ENCODE measurements at places on chromosomes 1 and 21.

DNA sequence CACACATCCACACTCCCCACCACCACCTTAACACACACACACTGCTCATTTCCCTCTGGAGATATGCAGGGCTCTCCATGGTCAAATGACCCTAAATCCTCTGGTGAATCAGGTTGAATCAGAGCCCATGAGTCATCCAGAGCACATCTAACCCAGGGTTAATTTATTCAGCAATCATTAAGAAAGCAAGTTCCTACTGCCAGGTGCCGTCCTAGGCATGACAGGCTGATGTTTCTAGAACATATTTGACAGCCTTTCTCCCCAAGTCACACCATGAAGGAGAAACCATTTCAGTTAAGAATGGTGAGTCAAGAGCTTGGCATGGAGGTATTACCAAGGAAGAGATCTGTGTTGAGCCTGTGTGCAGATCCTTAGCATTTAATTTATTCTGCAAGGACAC is 194.3 kb upstream of the CAMK1G start:
- DNase-seq = peak; percentile 57

- no peak for DNase-seq
Observed at GRCh38 chr1:149846593-149847466, 52.5 kb upstream of the BOLA1 start.

DNA sequence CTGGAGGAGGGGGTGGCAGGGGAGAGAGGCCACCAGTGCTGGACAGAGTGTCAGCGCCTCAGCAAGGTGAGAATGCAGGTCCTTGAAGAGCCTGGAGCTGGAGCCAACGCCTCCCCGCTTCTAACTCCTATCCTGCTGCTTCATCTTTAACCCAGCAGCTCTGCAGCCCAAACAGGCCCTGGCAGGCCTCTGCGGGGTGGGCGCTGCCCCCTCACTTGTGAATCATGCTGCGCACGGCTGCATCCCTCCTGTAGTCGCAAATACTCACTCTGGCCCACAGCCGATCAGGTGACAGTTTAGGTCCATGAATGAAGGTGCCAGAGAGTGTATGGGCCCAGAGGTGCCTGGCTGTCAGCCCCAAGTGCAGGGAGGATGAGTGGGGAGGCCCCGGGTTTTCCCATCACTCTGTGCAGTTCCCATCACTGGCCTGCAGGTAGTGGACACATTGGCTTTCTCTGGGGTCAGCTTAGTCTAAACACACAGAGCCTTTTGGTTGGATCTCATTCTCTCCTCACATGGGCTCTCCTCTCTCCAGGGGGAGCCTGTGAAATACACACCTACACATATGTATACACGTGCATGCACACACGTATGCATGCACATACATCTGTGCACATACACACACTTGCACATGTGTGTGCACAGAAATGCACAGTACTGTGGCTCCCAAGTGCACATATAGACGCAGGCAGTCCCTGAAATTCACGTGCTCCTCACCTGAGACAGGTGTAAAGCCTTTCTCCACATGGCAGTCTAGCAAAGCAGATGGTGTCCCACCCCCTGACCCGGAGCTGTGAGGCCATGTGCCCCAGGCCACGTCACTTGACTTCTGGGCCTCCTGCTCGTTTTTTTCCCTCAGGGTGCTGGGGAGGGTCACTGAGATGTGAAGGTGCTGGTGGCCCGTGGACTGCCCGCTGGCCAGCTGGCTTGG is 52.0 kb downstream of the TRIM11 start:
- DNase-seq = no peak

- DNase-seq = no peak
Observed at GRCh38 chr1:43367026-43367903, 546 bp downstream of the ELOVL1 start.

GRCh38 chr21:34129039-34129891 is 55.9 kb downstream of the MRPS6 start:
- DNase-seq = peak; percentile 87

GRCh38 chr1:212167098-212167497 is 118.1 kb upstream of the PPP2R5A start:
- DNase-seq = peak; percentile 58

DNA sequence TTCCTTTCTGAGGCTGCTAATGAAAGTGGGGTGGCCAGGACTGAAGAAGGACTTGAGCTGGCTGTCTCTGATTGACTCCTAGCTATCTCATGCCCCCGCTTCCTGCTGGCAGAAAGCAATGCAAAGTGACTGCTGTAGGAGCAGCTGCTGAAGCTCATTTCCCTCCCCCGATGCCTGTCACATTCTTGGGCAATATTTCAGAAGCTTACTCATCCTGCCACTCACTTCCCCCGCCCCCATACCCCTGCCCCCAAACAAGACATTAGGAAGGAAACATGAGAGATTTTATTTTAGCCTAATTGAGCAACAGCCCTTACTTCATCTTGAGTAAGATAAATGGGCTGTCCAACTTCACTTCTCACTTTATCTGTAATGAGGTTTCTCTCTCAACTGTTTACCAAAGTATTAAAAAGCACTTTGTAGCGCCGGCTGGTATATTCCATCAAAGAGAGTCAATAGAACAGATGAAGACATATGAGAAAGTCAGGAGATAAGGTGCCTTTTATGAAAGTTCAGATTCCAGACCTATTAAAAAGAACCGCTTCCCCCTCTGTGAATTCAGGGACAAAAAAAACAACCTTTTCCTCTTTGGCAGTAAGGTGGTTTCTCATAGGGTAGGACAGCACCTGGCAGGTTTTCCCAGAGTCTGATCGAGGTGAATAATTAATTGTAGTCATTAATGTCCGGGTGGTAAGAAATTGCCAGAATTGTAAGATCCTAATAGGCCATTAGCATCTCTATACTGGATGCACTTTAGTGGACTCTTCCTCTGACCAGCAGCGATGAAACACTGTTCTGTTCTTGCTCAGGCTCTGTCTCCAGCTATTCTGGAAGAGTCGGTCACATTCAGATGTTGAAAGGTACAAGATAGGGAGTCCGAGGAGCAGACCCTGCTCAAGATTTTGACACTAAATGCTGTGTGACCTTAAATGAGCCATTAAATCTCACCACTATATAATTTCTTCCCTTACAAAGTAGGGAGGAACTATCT is 70.2 kb downstream of the SH3GLB1 start:
- DNase-seq = peak; percentile 96

GRCh38 chr1:244651956-244652622 is 837 bp upstream of the DESI2 start:
- DNase-seq = peak; percentile 24

DNA sequence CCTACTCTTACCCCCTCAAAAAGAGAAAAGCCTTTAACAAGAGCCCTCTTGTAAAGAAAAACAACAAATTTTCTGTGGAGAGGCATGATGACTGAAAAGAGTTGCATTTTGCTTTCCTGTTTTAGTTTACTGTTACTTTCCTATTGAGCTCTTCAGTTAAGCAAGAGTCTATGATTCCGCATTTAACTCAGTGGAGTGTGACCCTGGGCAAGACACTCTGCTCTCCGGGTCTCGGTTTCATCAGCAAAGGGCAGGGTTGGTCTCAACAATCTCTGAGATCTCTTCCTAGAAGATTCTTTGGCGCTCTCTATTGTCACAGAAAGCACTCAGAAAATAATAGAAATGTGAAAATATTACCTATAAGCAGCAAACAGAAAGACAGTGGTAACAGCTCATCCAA is 175.7 kb downstream of the TGFBR3 start:
- no peak for DNase-seq

GRCh38 chr1:224203243-224204016 is 20.4 kb downstream of the DEGS1 start:
- DNase-seq = peak; percentile 29

GRCh38 chr1:213600879-213601278 is 386.9 kb upstream of the PROX1 start:
- no peak for DNase-seq

GRCh38 chr21:24671901-24672300 is 935.4 kb downstream of the MRPL39 start:
- DNase-seq = no peak

- DNase-seq = peak; percentile 63
Observed at GRCh38 chr1:87329051-87329525, 408 bp downstream of the LMO4 start.

- no peak for DNase-seq
Observed at GRCh38 chr1:19400192-19400611, 85.1 kb downstream of the CAPZB start.

DNA sequence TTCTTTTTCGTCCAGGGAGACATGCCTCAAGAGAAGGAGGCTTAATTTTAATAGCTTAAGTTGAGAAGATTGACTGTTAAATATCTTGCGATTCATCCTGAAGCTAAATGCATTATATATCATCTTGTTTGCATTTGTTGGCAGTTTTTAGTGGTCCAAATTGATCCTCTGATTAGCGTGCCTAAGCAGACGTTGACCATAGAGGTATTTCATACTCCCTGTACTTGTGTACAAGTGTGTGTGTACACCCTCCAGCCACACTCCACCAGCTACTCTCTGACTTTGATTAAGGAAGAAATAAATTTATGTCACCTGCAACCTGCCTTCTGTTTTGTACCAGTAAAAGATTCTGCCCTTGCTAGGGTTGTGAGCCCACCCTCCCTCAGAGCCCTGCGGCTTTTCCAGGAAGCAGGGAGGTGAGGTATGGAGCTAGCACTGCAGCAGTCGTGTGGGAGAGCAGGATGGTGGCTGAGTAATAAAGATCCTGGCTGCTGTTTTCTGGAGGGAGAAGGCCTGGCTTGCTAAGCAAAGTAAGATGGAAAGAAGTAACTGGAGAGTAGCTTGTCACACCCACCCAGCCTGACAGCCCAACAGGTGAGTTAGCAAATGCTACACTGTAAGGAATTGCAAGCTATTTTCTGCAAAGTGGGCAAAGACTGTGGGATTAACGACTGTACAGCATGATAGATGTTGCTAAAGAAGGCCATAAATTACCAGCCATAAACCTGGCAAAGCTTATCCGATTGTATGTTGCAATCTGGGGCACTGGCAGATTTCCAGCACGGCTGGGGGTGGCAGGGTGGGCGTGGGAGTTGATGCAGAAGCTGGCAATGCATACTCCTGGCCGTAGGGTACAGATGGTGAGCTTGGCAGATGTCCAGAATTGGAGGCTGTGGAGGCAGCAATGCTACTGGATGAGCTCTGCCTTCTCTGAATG is 170.2 kb downstream of the TNR start:
- DNase-seq = no peak

GRCh38 chr1:234933475-234933874 is 195.2 kb downstream of the TOMM20 start:
- DNase-seq = peak; percentile 70
